A549 treated with dexamethasone at 1 μM for 4 hours (cell line): ENCODE measurements at places on chromosomes 16 and 17. TPM values are rescaled to one million over a fixed set of nuclear protein-coding genes. Genes with fewer than 3 reads are reported as not detected.

KREMEN2 gene
- 0.95 to 2.0 TPM (median 1.9 TPM) in 5 replicates for total RNA-seq

PIK3R5 gene
- 0.09 to 0.18 TPM (median 0.13 TPM) in 5 replicates for total RNA-seq

ARHGAP44 gene
- total RNA-seq: 2.4 to 2.8 TPM (median 2.6 TPM) in 5 replicates

CCL8 gene
- total RNA-seq: not detected in 5 replicates

MEFV gene
- 0.03 to 0.07 TPM (median 0.07 TPM) in 3 of 5 replicates, not detected in the others for total RNA-seq

ZNF750 gene
- 0.02 to 0.06 TPM in 2 of 5 replicates, not detected in the others for total RNA-seq

NPTX1 gene
- 112 to 211 TPM (median 167 TPM) in 5 replicates for total RNA-seq

TNP2 gene
- not detected in 5 replicates for total RNA-seq

FOXN1 gene
- 0.02 to 0.03 TPM (median 0.02 TPM) in 3 of 5 replicates, not detected in the others for total RNA-seq

RHBDF1 gene
- 17.7 to 29.7 TPM (median 26.5 TPM) in 5 replicates for total RNA-seq

PPY gene
- not detected in 5 replicates for total RNA-seq

PIK3R6 gene
- total RNA-seq: 0.06 TPM in 1 of 5 replicates, not detected in the others

KCNJ18 gene
- 0.04 to 0.06 TPM in 2 of 5 replicates, not detected in the others for total RNA-seq

CHST4 gene
- 0.05 TPM in 1 of 5 replicates, not detected in the others for total RNA-seq

TBC1D3E gene
- not detected in 5 replicates for total RNA-seq

KRTAP4-9 gene
- total RNA-seq: not detected in 5 replicates

HES7 gene
- 2.3 to 4.9 TPM (median 3.7 TPM) in 5 replicates for total RNA-seq

NKD1 gene
- total RNA-seq: 0.12 to 0.49 TPM (median 0.30 TPM) in 5 replicates

MT1F gene
- 14.8 to 20.2 TPM (median 16.2 TPM) in 5 replicates for total RNA-seq

NOL11 gene
- 73.3 to 82.8 TPM (median 78.3 TPM) in 5 replicates for total RNA-seq

ZG16B gene
- total RNA-seq: 0.60 to 0.98 TPM (median 0.66 TPM) in 5 replicates

TBC1D3 gene
- total RNA-seq: not detected in 5 replicates

KCTD19 gene
- 0.11 to 0.47 TPM (median 0.34 TPM) in 5 replicates for total RNA-seq

RCVRN gene
- total RNA-seq: not detected in 5 replicates

THRA gene
- total RNA-seq: 25.2 to 37.0 TPM (median 36.4 TPM) in 5 replicates

CLEC18A gene
- 0.06 to 0.20 TPM (median 0.14 TPM) in 3 of 5 replicates, not detected in the others for total RNA-seq

TAC4 gene
- not detected in 5 replicates for total RNA-seq

KRTAP2-1 gene
- not detected in 5 replicates for total RNA-seq

SLC12A3 gene
- 0.04 TPM in 1 of 5 replicates, not detected in the others for total RNA-seq

C16orf46 gene
- total RNA-seq: 0.34 to 0.96 TPM (median 0.54 TPM) in 5 replicates
